ENCODE measurements at places on chromosomes 6 and 20.

DNA sequence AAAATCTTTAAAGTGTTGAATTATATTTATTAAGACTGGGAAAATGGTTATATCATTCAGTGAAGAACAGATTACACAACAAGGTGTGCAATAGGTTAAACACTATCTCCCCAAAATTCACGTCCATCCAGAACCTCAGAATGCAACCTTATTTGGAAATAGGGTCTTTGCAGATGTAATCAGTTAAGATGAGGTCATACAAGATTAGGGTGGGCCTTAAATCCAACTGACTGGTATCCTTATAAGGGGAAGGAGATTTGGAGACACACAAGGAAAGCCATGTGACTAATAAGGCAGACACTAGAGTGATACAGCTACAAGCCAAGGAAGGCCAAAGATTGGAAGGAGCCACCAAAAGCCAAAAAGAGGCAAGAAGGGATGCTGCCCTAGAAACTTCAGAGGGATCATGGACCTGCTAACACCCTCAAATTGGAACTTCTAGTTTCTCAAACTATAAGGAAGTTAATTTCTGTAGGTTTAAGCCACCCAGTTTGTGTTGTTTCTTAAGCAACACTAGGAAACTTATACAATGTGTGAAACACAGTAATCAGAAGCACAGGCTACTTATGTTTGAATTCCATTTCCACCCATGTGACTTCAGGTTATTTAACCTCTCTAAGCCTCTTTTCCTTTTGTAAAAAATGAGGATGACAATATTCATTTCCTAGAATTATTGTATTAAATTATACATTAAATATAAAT lies 16.9 kb downstream of the ILRUN start:
- DNase-seq: no peak

GRCh38 chr6:158708239-158708638 lies 58.4 kb downstream of the SYTL3 start:
- DNase-seq: no peak

GRCh38 chr6:100553243-100553642 lies 88.5 kb upstream of the SIM1 start:
- no peak for DNase-seq

GRCh38 chr20:43939762-43940121 lies 25.1 kb downstream of the TOX2 start:
- no peak for DNase-seq

DNA sequence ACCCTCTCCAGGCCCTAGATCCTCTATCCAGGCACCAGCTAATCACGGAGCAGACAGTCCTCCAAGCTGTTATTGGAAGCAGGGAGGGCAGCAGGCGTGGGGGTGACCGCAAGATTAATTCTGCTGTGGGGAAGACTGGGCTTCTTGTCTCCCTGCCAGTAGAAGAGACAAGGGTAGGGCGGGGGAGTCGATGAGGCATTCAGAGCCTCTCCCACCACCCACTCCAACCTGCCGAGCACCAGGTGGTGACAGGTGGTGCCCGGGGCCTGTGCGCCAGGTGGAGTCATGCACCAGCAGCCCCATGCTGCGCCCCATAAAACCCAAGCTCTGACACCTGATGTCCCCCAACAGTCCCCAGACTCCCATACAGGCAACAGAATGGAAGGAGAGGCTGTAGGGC lies 89.6 kb downstream of the CDH22 start:
- no peak for DNase-seq

DNA sequence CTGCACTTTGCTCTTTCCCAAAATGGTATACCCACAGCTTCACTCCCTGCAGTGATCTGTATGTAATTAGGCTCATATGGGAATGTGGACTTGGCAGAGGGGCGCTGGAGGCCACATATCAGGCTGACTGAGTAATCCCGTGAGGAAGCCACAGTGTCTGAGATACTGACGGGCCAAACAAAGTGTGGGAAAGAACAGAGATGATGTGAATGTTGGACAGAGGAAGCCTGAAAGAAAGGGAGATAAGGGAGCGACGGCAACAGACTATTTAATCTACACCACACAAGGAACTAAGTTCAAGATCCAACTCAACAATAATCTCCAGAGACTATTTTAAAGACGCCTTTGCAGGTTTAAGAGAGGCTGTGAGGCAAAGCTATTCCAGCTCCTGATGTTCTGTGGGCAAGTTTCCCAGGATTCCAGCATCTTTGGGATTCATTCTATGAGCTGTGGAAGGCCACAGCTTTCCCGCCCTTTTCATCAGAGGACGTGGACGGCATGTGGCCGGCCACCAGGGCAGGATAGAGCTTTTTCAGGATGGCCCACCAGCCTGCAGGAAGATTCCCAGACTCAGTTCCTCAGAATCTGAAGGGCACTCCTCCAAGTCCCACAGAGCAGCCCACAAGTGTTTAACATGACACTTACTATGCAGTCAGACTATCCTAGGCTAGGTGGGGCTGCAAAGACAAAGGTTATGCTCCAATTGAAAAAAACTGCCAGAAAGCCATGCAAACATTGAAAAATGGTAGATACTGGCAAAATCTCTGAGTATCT lies 237.5 kb downstream of the ATXN1 start:
- DNase-seq: no peak

DNA sequence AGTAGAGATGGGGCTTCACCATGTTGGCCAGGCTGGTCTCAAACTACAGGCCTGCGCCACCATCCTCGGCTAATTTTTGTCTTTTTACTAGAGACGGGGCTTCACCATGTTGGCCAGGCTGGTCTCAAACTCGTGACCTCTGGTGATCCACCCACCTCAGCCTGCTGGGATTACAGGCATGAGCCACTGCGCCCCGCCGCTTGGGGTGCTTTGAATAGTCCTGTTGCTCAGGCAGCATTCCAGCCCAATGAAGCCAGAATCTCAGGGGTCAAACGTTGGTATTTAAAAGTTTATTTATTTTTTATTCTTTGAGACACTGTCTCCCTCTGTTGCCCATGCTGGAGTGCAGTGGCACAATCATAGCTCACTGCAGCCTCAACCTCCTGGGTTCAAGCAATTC lies 11.3 kb downstream of the MOCS3 start:
- DNase-seq: no peak

DNA sequence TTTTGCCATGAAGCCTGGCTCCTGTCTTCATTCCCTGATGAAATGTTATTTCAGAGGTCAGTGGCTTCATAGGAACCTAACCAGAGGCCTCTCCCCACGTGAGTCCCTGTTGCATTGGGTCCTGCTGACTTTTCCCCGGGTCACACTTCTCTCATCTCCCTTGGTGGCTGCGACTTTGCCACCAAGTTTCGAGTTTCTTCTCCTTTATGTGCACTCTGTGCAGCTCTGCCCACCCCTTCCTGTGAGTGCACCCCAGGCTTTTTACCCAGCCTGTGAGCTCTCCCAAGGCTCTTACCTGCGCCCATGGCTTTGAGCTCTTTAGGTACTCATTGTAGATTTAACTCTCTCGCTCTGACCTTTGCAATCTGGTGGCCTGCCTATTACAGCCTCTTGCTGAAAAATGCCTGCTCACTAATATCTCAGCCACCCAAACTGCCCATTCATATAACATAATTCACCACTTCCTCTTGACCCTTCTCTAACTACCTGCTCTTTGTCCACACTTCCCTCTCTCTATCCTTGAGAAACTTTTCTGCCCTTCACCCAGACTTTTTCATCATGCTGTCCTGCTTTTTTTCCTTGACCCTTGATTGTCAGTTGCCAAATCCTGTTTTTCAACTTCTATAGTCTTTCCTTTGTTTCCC lies 105.9 kb downstream of the SASH1 start:
- DNase-seq: no peak

- no peak for DNase-seq
Observed at GRCh38 chr6:89649682-89650081, 11.1 kb upstream of the LYRM2 start.

DNA sequence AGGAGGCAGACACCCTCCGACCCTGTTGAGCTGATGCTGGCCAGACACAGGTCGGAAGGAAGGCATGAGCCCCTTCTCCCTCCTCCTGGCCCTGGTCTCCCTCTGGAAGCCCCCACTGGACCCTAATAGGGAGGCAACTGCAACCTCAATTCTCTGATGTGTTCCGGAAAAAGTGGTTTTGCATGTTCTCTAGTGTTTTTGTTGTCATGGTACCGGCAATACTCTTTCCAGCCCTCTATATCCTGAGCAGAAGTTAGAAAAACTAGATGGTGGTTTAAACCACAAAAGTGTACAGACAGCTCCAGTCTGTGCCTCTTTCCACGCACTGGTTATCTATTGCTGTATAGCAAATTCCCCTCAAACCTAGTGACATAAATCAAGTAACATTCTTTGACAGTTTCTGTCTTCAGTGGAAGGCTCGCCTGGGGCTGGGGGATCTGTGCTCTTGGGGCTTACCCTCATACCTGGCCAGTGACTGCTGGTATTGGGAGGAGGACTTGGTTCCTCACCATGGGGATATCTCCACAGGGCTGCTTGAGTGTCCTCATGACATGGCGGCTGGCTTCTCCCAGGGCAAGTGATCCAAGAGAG lies 37.0 kb downstream of the SYTL3 start:
- no peak for DNase-seq
